Naive thymus-derived CD4-positive, alpha-beta T cell (primary cell): ENCODE measurements at places on chromosomes 6 and 20.

GRCh38 chr20:18589941-18590674 is 2.3 kb downstream of the DTD1 start:
- no peak for DNase-seq

DNA sequence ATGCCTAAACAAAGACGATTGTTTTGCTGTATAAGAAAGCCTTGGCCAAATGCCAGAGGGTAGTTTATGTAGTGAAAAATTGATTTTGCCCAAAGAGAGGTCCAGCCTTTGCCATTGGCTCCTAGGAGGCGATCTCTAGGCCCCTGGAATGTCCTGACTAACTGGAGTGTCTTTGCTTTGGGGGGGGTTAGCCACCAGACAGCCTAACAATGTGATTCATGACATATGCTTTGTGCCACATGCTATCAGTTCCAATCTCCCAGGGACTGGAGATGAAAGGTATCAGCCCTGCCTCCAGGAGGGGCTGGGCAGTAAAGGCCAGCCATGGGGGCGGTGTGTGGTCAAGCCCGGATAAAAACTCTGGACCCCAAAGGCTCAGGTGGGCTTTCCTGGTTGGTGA is 32.7 kb upstream of the TUBB2A start:
- no peak for DNase-seq

GRCh38 chr20:63696306-63696627 is 185 bp upstream of the TNFRSF6B start:
- DNase-seq: no peak

DNA sequence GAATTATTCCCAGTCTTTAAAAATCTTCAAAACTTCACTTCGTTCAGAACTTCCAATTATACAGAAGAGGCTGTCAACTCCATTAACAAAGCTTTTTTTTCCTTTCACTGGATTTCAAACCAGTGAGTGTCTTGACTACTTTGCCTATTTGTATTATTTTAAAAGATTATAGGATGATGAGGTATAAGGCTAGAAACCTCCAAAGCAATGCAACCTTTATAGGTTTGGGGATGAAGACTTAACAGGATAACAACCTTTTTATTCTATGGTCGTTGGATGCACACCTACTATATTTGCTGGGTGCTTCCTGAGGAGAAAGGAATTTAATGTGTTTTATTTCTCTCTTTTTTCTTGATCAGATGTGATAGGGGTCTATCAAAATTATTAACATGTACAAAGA is 1.9 kb upstream of the OVOL2 start:
- DNase-seq: no peak

DNA sequence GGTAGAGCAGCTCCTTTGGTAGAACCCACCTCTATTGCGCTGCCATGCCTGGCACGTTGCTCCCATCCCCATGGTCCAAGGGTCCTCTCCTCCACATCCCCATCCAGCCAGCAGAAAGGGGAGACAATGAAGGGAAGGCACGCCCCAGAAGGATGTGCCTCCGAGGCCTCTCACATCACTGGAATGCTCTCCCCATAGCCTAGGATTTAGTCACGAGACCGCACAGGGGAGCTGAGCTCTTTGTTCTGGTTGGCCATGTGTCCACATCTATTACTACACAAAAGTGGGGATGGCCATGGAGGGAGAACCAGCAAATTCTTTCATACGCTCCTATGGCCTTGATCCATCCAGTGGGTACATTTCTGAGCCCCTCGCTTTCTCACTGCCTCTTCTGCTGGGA is 60.5 kb upstream of the SALL4 start:
- no peak for DNase-seq

- DNase-seq: no peak
These were observed 62.6 kb upstream of the FAM83B start for GRCh38 chr6:54784011-54784410.

- peak; percentile 51 for DNase-seq
These were observed 118.0 kb downstream of the OPRM1 start for GRCh38 chr6:154157082-154157481.

DNA sequence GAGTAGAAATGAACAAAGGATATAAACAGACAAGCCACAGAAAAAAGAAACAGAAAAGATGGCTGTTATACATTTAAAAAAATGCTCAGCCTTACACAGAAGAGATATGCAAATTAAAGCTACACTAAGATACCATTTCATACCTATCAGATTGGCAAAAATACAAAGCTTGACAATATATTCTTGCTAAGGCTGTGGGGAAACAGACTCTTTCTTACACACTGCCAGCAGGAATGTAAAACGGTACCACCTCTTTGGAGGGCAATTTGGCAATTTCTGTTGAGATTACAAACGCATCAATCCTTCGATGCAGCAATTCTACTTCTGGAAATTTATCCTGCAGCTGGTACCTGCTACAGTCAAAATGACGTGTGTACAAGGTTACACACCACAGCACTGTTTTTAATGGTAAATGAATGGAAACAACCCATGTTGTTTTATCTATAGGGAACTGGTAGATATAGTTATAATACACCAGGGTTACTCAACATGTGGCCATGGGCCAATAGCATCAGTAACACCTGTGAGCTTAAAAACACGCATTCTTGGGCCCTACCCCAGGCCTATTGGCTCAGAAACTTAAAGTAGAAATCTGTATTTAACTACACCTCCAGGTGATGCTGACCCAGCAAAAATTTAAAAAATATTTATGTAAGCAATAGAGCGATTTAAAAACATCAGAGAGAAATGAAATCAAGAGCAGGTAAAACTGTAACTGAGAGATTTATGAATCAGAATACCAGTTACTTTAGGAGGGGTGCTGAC is 53.3 kb downstream of the TRAM2 start:
- DNase-seq: no peak

GRCh38 chr20:63846128-63846771 is 15.0 kb upstream of the ABHD16B start:
- DNase-seq: no peak

- DNase-seq: no peak
These were observed 110.5 kb downstream of the RTN4IP1 start for GRCh38 chr6:106518748-106519147.

- DNase-seq: no peak
These were observed 106.7 kb upstream of the DTNBP1 start for GRCh38 chr6:15769511-15770018.

GRCh38 chr20:19828232-19828631 is 70.2 kb downstream of the RIN2 start:
- no peak for DNase-seq

DNA sequence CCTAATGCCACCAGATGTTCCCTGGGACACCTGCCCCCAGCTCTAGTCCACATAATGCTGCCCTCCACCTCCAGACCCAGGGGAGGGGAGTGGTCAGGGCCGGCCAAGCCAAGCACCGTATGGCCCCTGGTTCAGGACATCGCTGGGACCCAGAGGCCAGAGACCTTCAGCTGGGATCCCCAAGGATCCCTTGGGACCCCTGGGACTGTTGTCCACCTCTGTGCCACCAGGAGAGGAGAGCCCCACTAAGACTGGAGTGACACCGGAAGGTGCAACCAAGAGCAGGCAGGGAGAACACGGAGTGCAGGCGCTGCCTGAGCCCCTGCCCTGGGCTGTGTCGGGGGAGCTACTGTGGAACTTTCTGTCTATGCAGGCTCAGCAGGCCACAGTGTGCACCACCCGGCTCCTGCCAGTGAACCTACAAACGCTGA is 43.6 kb downstream of the CTCFL start:
- no peak for DNase-seq

DNA sequence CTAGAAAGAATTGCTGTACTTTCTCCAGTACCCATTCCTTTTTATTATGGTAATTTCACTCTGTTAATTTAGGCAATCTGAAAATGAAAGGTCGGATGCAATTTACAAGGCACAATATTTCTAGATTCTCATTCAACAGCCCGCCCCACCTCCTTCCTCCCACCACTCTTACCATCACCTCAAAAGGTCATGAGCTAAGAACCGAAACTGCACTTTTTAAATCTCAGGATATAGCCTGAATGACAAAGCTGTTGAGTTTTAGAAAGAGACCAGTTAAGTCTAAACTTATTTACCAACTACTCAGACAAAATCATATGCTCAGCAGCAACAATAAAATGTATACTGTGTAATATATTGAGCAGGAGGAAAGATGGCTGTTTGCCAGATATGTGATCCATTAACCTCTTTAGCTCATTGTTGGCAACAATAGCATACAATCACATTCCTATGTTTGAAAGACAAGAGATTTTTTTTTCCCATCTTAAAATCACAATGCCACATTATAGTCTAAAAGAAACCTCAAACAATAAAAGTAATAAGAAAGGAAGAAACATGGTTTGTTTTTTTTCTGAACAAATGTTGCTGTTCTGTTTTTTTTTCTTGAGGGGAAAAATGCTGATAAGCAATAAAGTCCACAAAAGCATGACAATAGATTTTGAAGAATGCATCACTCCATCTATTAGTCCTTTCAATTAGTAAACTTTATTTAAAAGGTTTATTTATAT is 1.6 kb upstream of the HS3ST5 start:
- DNase-seq: no peak

DNA sequence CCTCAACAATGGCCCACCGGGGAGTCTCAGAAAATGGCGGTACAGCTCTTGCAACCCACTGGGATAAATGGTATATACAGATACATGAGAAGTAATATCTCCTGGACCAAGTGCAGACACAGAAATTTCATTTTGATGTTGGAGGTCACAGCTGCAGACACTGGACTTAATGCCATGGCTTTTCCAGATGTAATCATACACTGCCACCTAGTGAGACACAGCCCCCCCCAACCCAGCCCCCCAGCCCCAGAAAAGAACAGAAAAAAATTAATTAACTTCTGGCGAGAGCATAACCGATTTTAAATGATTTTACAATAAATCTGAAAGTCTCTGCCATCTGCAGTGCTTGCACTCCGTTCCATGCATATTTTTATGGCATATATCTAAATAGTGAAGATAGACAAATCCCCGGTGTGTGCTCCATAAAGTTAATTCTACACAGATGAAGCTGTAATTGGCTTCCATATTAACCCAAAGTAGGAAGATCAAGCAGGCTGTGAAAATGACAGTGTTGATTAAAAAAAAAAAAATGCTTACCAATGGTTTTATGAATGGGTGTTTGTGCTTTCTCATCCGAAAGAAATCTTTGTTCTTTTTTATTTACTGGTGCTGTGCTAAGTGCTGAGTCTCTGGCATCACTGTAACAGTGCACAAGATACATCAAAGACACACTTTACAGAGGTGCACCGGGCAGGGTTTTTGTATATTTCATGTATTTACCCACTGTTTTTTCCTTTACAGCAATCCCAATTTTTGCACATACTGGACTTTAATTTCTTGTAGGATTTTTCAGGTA is 804.1 kb downstream of the TFAP2A start:
- no peak for DNase-seq

GRCh38 chr20:1618954-1619540 is 762 bp downstream of the SIRPB1 start:
- DNase-seq: no peak

- DNase-seq: no peak
These were observed 229.3 kb upstream of the TENT5A start for GRCh38 chr6:81981812-81982211.

DNA sequence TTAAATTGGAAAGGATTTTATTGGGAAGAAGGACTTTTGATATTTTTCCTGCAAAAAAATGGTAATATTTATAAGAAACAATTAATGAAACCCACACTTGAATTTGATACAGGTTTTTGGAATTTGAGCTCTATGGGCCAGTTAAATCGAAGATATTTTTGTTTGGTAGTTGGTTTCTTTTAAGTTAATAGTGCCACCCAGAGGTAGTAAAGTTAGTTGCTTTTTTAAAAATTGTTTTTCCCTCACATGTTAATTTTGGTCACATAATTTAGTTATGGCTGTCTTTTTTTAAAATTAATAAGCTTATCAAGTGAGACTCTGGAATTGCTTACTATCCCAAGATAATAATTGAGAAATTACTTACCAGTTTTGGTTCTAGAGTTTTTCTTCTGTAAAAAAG is 7.1 kb downstream of the PRIM2 start:
- DNase-seq: no peak

- no peak for DNase-seq
These were observed 188.8 kb downstream of the TASP1 start for GRCh38 chr20:13449868-13450434.

GRCh38 chr6:53707108-53707897 is 41.7 kb upstream of the KLHL31 start:
- no peak for DNase-seq

DNA sequence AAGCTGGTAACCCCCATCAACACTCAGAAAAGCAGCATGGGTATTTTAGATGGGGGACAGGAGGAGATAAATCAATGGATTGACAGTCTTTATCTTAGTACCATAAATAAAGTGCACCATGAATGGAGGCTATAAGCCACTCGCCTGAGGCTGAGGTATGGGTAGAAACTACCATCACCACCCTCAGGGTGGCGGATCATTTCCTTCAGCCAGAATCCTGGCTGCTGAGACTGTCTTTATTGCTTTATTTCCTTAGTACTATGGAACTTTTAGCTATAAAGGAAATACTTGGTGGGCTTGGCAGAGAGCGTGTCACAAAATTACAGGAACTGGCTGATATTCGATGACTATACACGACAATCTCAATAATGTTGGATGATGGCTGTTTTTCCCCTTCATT is 52.2 kb downstream of the STK38 start:
- no peak for DNase-seq

DNA sequence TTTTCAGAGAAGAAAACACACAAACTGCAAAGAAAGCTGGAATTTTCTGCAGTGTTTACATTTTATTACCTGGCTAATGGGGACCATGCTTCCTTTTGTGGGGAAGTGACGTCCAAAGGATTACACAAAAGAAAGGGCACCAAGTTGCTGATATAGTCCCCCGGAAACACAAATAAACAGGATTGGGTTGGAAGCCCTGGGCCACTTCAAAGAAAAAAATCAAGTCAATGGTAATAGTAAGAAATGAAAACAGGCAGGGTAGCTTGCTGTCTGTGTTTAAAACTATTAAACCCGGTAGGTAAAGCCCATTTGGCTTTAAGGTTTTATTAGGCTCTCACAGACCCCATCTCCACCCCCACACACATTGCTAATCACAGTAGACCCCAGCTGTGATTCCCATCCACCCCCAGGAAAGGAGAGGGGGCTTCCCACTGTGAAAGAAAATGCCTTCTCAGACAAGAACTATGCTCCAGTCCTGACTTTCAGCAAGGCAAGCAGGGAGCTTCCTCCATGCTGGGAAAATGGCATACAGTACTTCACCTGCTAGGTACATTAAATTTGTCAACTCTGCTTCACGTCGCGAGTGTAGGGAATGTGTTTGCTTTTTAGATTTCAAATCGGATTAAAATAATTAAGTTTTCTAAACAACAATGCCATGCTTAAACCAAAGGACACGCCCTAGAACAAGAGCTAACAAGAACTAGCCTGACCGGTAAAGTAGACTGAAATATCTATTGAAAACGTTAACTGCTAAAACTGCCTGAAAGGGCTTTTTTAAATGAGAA is 1.1 kb downstream of the PERP start:
- DNase-seq: no peak

GRCh38 chr6:12296255-12296573 is 6.1 kb downstream of the EDN1 start:
- no peak for DNase-seq

DNA sequence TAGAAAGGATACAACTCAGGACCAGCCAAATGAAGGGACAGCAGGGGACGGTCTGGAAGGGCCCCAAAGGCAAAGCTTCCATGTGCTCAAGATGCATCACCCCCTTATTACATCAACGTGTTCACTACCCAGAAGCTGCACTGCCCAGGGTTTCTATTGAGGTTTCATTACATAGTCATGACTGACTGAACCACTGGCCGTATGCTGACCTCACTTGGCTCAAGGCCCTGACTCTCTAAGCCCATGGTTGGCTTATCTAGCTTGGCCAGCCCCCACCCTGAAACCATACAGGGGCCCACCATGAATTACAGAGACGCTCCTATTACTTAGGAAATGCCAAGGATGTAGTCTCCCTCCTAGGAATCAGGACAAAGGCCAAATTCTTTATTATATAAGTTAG is 179.4 kb downstream of the FOXC1 start:
- no peak for DNase-seq

- DNase-seq: no peak
These were observed 23.3 kb upstream of the ENPP1 start for GRCh38 chr6:131784561-131784960.
